ENCODE measurements at places on chromosomes 11 and 22.

- no peak for DNase-seq
Observed at GRCh38 chr11:9616858-9617257, 43.4 kb downstream of the WEE1 start.

DNA sequence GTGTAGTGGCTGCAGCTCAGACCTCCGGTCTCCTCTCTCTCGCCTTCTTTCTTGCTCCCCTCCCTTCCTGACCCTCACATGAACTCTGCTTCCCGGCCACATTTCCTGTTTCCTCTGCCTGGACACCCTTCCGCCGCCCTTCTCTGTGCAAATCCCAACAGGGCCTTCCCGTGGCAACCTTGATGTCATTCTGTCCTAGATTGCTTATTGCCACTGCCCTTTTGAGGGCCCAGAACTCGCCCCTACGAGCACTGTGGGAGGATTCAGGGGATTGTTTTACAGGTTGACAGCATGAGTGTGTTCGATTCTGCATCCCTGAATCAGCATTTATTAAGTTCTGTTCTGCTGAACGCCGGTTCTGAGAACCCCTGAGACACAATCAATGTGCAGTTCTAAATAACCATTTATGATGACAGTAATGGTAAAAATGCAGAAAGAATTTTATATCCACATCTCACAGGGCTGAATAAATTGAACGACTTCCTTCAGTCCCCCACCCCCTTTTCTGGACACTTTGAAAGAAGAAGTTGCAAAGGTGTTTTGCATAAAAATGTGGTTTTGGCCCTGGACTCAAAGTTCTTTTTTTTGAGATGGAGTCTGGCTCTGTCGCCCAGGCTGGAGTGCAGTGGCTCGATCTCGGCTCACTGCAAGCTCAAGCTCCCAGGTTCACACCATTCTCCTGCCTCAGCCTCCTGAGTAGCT is 6.4 kb downstream of the BATF2 start:
- DNase-seq, result no peak

GRCh38 chr11:109165035-109165434 is 257.0 kb upstream of the C11orf87 start:
- DNase-seq, result no peak

DNA sequence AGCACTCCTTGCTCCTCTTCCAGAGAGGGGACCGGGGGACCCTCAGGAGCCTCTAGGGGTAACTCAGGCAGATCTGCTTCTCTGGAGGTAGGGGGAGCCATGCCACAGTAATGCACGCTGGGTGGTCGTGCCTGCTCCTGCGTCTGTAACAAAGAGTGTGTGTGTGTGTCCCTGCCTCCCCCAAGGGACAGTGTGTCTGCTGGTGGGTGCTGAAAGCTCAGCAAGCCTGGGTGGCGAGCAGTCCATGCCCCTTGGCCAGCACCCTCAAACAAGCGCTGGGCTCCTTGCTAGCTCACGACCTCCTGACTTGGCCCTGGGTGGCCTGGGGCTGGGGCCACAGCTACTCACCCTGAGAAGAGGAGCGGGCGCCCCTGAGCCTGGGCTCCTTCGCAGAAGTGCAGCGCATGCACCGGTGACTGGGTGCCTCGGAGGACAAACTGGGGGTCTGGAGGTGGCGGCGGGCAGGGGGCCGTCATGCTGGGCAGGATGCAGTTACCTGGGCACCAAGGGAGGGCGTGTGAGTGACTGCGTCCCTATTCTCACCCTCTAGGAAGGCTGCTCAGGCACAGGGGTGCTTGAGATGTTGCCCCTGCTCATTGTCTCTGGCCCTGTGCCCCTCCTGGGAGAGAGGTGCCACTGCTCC is 33.7 kb downstream of the GNB1L start:
- no peak for DNase-seq

GRCh38 chr11:71946144-71946571 is 17.3 kb downstream of the RNF121 start:
- DNase-seq, result no peak

DNA sequence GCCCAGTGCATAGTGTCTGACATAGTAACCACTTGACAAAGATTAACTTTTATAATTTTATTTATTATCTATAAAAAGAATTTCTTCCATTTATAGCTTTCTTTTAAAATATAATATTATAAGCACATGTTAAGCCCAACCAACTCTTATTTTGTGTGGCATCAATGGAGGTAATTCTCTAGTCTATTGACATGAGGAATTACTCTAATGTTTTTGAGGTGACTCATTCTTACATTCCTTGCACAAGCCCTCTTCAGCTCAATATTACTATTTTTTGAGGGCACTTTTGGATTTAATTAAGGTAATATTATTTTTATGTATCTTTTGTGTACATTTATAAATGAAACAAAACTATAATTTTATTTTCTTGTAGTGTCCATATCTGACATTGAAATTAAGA is 59.6 kb downstream of the AASDHPPT start:
- no peak for DNase-seq

DNA sequence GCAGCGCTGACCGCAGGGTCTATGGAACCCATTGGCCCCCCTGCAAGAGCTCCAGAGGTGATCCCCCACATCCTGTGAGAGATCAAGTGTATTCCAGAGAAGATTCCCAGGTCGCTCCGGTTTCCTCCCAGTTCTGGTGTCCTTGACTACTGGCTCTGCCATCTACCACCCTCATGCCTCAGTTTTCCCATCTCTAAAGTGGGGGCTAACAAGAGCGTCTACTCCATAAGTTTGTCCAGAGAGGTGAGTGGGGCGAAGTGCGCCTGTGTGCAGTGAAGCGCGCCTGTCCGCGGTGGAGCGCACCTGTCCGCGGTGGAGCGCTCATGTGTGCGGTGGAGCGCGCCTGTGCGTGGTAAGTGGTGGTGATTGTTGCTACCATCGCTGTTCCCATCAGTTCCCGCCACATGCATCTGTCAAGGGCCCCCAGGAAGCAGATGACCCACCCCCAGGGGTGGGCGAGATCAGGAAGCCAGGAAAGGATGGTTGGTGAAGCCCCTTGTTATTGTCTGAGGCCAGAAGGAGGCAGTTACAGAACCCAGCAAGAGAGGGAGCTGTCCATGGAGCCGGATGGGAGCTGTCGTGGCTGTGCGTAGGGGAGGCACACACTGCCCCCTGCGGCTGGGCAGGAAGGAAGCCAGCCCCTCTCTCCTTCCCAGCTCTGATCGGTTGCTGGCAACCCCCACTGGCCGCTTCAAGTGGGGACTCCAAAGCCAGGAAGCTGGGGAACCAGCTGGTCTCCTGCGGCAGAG is 73.2 kb upstream of the FGF3 start:
- DNase-seq, result no peak

GRCh38 chr11:123152951-123153350 is 42.1 kb downstream of the CLMP start:
- no peak for DNase-seq

GRCh38 chr22:45312415-45312814 is 2.7 kb downstream of the FAM118A start:
- no peak for DNase-seq

DNA sequence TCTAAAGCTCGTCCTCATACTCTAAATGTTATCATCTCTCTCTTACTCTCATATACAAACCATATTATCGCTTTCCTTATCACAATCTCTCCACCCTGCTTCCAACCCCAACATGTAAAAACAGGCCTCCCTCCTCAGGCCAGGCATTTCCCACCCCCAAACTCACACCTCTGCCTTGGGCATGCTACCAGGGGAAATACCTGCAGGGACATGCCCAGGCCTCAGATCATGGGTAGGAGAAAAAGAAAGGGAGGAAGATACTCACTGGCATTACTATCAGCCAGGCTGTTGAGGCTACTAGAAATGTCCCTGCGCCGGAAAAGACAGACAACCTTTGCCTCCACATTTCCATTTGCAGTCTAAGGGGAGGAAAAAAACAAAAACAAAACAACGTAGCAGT is 1.8 kb downstream of the MTA2 start:
- no peak for DNase-seq

DNA sequence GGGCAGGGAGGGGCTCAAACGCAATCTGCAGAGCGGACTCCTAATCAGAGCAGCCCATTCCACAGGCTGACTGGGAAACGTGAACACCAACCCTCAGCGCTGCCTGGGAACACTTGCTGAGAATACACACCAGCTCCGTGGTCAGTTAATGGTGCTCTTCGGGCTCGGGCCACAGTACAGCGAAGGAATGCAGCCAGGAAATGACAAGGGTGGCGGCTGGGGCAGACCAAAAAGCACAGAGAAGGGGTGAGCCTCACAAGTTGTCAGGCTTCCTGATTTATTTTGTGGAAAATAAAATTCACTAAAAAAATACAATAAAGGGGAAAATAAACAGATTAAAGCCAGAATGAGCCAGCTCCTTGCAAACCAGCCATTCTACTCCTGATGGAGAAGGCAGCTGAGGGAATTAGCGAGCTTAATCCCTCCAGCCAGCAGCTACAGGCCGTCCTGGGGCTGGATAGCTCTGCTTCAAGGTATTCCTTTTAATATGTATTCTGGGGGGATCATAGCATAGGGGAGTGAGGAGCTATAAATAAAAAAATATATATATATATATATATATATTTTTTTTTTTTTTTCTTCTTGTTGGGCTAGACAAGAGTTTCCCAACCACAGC is 165.5 kb upstream of the NTM start:
- DNase-seq, result no peak

GRCh38 chr11:68026391-68027105 is 3.9 kb upstream of the NDUFS8 start:
- no peak for DNase-seq

GRCh38 chr11:45684440-45684839 is 19.0 kb upstream of the CHST1 start:
- DNase-seq, result no peak

GRCh38 chr22:37233751-37234631 is 10.1 kb downstream of the RAC2 start:
- DNase-seq, result no peak

DNA sequence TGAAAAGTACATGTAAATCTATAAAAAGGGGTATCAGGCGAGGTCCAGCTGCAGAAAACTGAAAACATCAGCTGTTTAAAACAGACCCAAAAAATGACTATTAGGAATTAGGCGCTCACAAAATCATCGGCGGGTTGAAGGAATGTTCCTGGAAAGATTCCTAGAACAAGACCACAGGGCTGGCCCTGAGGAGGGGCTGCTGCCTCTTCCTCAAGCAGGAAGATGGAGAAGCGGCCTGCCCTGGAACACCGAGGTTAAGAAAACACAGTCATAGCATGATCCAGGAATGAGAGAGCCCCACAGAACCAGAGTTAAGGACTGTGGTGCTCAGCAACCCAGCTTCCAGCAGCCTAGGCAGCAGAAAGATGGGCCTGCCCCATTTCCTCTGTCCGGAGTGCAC is 78.4 kb downstream of the C11orf91 start:
- no peak for DNase-seq

DNA sequence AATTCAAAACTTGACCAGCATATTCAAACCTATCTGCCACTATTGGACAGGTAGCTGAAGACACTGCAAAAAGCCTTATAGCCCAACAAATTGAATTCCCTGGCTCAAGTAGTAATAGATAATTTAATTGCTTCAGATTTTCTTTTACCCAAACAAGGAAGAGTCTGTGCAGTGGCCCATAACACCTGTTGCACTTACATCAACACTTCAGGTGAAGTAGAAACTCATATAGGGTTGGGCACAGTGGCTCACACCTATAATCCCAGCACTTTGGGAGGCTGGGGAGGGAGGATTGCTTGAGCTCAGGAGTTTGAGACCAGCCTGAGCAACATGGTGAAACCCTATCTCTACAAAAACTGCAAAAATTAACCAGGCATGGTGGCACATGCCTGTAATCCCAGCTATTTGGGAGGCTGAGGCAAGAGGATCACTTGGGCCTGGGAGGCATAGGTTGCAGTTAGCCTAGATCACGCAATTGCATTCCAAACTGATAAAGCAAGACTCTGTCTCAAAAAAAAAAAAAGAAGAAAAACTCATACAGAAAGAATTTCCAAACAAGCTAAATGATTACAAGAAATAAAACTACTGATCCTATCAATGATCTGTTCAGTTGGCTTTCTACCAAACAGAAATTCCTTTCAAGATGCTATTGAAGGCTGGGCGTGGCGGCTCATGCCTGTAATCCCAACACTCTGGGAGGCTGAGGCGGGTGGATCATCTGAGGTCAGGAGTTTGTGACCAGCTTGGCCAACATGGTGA is 9.5 kb downstream of the FOLR3 start:
- no peak for DNase-seq

GRCh38 chr11:112292785-112293407 is 32.2 kb upstream of the PLET1 start:
- DNase-seq, result no peak

- DNase-seq, result no peak
Observed at GRCh38 chr22:34812631-34813030, 253.3 kb upstream of the ISX start.

DNA sequence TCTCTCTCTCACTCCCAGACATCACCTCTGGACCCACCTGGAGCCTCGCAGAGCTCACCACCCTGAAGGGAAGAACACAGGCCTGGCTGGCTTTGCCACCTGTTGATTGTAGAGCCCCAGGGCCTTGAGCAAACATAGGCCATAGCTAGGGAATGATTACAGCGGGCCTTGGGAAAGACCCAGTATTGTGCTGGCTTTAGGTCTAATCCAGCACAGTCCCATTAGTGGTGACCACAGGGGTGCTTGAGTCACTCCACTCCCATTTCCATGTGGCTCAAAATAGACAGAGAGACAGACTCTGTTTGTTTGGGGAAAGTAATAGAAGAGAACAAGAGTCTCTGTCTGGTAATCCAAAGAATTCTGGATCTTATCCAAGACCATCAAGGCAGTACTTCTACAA is 42.7 kb upstream of the FAM181B start:
- no peak for DNase-seq

DNA sequence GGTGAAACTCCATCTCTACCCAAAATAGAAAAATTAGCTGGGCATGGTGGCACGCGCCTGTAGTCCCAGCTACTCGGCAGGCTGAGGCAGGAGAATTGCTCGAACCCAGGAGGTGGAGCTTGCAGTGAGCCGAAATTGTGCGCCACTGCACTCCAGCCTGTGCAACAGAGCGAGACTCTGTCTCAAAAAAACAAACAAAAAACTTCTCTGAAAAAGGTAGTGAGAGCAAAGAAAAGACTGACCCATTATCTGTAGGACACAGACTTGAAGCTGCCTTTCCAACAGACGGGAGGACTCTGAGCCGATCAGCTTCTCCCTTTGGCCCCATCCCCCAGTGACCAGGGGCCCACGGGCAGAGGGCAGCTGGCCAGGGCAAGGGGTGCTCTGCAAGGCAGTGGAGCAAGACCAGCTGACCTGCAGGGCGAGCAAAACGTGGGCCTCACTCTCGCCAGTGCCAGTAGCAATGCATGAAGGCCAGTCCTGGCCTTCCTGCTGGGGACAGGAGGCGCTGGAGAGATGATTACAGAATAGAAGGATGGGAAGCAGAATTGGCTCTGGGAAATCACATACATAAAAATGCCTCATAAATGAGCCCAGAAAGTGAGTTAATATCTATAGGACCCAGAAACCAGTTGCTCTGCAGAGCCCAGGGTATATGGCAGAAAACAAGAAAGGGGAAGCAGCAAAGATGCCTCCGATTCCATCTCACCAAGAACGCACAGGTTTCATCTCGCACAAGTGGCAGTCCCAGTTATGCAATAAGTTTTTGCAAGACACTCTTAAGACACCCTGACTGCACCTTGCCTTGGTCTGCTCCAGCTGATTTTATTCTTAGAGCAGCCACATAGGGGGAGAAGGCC is 2.8 kb downstream of the EHD1 start:
- no peak for DNase-seq

GRCh38 chr11:72326151-72326848 is 82.3 kb upstream of the PHOX2A start:
- no peak for DNase-seq

Data from stimulated activated CD8-positive, alpha-beta memory T cell treated with anti-CD3 and anti-CD28 coated beads, Interleukin-7, amount 100 ng/mL, for 1 hour (primary cell).